Cortex of kidney (tissue), 1 donor: ENCODE measurements at places on chromosomes 4 and X.

- no peak for DNase-seq
Observed at GRCh38 chr4:179196511-179196910, 1754.3 kb upstream of the AGA start.

- DNase-seq: no peak
Observed at GRCh38 chrX:101057093-101057714, 5.3 kb upstream of the TRMT2B start.

- DNase-seq: no peak
Observed at GRCh38 chrX:2692221-2693112, 1.4 kb downstream of the CD99 start.

- no peak for DNase-seq
Observed at GRCh38 chrX:78957049-78957767, 12.0 kb downstream of the P2RY10 start.

- no peak for DNase-seq
Observed at GRCh38 chrX:19799319-19800182, 87.8 kb downstream of the SH3KBP1 start.

- DNase-seq: no peak
Observed at GRCh38 chrX:151789179-151789800, 54.7 kb downstream of the CNGA2 start.

DNA sequence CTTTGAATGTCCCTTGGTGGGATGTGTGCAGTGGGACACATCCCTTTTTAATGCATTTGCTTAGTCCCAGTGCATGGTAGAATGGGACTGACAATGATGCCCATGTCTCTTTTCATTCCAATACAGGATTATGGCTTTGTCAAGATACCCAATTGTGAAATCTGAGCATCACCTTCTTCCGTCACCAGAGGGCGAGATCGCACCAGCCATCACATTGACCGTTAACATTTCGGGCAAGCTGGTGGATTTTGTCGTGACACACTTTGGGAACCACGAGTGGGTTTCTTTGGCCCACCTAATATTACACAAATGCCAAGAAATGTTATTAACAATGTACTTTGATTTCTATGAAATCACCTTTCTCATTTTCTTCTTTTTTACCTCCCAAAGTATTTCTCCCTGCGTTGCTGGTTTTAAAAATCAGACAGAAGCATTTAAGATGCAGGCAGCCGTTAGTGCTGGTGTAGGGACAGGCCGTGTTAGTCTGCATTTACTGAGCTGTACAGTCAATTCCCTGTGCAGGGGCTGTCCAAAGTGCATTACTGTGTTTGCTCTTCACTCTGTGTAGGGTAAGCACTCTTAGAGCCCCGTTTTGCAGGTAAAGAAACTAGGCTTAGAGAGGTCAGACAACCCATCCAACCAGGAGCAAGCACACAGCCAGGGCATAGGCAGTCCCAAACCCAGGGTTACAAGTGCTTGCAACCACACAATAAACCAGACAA, 46.5 kb downstream of the CWH43 start:
- no peak for DNase-seq

- DNase-seq: no peak
Observed at GRCh38 chrX:131054906-131055305, 3.2 kb upstream of the ARHGAP36 start.
